ENCODE measurements at places on chromosomes 6 and 20.

DNA sequence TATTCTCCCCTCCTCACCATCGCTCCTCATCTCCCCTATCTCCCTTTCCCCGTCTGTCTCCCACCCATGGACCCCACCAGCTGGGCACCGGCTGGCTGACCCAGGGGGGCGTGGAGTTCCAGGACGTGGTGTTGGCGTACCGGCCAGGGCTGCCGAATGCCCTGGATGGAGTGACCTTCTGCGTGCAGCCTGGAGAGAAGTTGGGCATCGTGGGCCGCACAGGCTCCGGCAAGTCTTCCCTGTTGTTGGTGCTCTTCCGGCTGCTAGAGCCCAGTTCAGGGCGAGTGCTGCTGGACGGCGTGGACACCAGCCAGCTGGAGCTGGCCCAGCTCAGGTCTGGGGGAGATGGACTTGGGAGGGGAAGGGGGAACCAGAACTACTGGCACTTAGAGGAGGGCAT lies 7.7 kb downstream of the DLK2 start:
- DNase-seq = no peak

GRCh38 chr20:2879146-2879545 lies 5.9 kb downstream of the PTPRA start:
- DNase-seq = no peak

DNA sequence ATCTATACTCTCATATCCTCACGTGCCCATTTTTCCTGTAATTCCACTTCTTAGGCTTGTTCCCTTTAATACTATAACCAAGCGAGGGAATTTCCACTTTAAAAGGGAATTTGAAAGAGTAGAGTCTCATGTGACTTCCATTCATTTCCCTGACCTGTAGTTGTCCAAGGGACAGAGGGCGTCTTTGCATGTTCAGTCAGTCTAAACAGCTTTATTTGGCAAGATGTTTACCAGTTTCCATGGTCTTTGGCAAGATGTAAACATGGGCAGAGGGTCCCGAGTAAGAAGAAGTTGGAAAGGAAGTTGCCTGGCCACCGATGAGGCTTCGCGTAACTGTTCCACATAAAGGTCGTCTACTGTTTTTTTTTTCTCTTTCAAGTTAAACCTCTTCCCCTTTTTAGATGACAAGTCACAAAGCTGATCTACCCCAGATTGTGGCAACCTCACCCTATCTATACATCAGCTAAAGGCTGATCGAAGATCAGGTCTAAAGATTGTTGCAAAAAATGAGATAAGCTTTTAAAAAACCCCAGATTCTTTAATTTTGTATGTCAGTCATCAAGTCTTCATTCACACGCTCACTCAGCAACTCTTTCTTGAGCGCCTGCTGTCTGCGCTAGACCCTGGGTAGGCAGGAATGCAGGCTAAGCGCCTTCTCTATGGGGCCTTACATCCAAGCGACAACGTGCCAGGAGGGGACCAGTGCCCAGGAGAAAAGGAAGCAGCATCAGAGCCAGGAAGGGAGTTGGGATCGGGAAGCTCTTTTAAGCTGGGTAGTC lies 31.7 kb upstream of the CCR6 start:
- no peak for DNase-seq

DNA sequence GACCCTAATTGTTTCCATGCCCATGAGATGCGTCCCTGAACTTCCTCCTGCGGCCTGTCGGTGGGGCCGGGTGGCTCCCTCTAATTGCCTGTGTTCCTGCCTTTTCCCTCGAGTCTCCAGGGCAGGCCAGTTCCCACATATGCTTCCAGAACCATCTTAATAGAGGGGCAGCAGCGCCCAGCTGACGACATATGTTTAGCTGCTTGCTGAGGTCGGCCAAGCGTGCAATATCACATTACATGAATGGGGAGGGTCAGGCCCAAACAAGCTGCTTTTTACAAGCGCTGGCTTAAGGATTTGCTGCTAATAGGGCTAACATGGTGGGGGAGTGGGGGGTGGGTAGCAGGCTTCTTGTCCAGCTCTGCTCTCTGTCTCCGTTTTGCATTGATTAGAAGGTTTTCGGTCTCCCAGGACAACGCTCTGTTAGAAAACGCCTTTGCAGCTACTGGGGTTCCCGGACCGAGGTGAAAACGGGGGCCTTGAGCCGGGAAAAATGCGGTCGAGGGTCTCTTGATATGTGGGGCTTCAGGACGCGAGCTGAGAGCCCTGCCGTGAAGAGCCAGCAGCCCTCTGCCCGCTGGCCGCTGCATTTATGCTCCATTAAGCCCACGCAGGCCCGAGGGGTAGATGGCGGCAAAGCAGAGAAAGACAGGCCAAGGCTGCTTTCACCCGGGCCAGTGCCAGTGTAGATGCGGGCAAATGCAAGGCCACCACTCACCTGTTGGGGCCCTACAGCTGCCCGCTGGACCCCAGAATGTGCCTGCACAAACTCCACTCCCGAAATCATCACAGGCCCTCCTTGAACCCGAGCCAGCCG lies 308.5 kb downstream of the BMP7 start:
- no peak for DNase-seq

GRCh38 chr6:6676910-6677441 lies 88.5 kb downstream of the LY86 start:
- peak; percentile 68 for DNase-seq

DNA sequence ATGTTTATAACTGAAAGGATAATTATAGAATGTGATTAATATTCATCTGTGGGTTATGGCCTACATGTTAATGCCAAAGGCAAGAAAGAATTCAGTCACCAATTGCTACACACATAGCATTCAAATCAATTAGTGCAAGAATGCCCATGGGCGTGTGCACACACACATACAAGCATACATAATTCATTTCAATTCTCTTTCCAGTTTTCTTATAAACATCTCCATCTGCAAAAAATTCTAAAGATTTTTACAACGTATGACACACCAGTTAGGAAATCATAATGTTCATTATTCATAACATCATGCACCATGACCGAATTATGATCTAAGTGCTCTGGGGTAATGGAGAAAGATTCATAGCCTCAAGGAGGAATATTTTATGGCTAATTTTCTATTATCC lies 111.0 kb upstream of the ADTRP start:
- no peak for DNase-seq

DNA sequence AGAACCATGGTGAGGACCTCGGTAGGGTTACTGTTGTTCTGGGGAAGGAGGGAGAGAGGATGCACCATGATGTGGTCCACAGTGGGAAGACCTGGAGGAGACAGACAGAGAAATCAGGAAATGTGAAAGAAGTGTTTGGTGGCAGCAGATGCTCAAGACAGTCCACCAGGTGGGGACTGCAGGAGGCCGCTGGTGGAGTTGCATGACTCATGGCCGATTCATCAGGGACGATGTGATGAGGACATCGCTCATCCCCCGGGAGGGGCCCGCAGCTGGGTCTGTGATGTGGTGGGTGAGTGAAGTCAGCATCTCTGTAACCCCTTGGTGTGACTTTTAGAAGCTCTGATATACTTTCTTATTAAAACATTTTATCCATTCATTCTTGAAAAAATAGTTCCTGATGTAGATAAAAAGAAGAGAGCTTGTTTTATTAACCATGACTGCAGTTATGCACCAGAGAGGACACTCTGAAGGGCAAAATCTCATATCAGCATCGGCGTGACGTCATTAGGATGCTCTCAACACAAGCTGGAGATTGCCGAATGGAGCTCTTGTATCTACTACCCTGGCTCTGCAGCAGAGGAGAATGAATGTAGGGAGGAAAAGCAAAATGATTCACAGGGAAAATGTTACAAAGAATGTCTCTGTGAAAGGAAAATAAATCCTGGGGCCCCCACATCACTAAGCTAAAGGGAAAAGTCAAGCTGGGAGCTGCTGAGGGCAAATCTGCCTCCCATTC lies 71.2 kb downstream of the RAMACL start:
- DNase-seq = no peak

DNA sequence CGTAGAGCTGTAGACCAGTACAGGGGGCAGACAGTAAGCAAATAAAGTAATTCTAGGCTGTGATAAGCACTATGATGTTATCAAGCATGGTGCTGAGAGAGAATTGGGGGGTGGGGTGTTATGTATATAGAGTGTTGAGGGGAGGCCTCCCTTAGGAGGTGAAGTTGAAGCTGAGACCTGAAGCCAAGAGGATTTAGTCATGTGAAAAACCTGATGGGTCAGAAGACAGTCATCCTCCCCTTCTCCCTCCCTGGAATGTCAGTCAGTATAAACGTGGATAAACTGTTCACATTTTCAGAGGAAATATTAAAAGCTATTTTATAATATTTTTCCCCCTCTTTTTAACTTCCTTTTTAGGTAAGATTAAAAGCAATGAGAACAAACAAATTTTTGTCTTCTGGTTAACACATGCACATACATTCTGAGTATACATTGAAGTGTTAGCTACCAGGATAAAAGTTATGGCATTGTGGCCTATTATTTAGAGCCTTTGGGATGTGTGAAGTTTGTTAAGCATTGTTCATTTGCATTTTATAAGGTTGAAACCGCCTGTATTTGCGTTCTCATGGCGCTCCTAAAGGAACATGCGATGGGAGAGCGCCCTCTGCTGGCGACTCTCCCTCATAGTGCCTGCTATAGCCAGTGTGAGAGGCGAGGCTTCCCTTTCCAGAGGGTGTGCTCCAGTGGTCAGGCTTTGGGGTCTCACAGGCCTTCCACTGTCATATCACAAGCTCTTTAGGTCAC lies 35.4 kb upstream of the MAPK13 start:
- peak; percentile 71 for DNase-seq

GRCh38 chr20:36045373-36045714 lies 77.0 kb downstream of the CNBD2 start:
- no peak for DNase-seq

DNA sequence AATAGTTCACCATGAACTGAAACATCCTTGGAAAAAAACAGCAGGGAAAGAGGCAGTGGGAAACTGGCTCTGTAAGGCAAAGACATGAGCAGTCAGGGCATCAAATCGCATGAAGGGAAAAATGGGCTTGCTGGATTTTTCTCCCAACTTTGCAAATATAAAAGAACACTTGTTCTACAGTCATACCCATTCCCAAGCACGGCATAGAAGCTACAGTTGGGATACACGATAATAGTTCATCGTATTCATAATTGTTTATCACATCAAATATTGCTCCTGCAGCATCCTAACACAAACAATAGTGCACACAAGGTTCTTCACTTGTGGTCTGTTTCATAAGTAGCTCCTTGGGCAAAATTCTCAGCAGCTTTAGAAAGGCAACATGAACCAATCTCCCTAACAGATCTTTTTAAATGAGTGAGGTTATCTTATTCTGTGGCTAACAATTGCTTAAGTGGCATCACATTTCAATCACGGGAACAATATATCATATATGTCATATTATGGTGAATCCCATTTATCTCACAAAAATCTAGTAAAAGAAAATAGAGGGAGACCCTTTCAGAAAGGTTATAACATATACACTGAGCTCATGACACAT lies 243.9 kb downstream of the PKHD1 start:
- DNase-seq = no peak

DNA sequence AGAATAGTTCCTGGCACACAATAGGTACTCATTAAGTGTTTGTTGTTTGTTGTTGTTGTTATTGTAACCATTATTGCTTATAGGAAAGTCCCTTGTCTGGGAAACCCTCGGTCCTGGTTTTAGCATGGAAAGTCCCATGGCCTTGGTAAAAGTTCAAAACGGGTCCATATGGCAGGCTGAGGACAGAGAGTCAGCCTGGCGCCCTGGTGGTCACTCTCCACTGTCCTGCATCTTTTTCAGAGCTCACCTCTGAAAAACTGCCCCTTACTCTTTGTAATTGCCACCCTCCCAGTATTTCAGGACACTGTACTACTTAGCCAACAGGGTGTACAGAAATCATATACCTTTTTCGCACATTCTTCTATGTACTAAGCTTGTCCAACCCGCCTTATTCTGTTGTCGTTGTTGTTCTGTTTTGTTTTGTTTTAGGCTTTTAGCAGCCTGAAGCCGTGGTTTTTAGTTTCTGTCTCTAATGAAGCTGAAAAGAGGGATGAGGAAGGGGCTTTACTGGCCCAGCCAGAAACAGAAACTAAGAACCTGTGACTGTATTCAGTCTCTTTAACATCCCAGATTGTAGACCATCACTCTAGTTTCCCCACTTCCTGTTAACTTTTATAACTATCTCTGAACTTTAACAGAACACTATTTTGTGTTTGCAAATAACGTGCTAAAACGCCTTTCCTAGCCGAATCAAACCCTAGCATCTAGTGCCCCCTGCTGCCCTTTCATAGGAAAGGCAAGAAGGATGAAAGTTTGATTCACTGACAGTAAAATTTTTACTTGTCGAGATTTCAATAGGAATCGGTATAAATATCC lies 7.6 kb upstream of the TMEM14A start:
- DNase-seq = peak; percentile 48

- DNase-seq = no peak
These were observed 38.3 kb upstream of the SCML4 start for GRCh38 chr6:107862383-107862782.

GRCh38 chr6:48916607-48917006 lies 546.4 kb downstream of the MMUT start:
- no peak for DNase-seq

GRCh38 chr20:47099825-47100441 lies 205.3 kb downstream of the EYA2 start:
- DNase-seq = no peak

GRCh38 chr6:144036064-144036834 lies 28.2 kb upstream of the PLAGL1 start:
- no peak for DNase-seq

DNA sequence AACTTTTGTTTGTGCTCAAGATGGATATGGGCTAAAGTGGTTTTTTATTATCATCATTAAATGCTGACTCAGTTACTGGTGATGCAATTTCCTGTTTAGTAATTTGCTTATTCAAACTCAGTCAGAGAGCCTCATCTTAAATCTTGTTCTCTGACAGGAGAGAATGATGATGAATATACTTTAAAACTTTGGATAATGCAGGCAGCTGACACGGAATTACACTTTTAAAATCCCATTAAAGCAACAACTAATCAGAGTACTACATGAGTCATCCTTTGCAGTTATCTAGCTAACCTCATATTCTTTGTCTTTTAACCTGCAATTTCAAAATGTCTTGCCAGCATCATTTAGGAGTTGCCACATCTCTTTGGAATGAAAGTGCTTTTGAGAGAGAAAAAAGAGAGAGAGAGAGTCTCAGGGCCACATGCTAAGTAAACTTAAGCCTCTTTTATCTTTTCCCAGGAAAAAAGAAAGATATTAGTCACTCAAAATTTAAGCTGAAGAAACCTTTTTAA lies 9.2 kb upstream of the C6orf141 start:
- no peak for DNase-seq

- no peak for DNase-seq
These were observed 130.1 kb upstream of the TMEM170B start for GRCh38 chr6:11407414-11407813.

GRCh38 chr6:1212919-1213318 lies 99.0 kb upstream of the FOXQ1 start:
- no peak for DNase-seq

All from COR-L47 (cell line).